ENCODE measurements at places on chromosomes 13 and 19. TPM values are rescaled to one million over a fixed set of nuclear protein-coding genes. Genes with fewer than 3 reads are reported as not detected.

- peak; percentile 31 for DNase-seq
These were observed 345 bp downstream of the ZNF257 start for GRCh38 chr19:22052644-22053013.

DNA sequence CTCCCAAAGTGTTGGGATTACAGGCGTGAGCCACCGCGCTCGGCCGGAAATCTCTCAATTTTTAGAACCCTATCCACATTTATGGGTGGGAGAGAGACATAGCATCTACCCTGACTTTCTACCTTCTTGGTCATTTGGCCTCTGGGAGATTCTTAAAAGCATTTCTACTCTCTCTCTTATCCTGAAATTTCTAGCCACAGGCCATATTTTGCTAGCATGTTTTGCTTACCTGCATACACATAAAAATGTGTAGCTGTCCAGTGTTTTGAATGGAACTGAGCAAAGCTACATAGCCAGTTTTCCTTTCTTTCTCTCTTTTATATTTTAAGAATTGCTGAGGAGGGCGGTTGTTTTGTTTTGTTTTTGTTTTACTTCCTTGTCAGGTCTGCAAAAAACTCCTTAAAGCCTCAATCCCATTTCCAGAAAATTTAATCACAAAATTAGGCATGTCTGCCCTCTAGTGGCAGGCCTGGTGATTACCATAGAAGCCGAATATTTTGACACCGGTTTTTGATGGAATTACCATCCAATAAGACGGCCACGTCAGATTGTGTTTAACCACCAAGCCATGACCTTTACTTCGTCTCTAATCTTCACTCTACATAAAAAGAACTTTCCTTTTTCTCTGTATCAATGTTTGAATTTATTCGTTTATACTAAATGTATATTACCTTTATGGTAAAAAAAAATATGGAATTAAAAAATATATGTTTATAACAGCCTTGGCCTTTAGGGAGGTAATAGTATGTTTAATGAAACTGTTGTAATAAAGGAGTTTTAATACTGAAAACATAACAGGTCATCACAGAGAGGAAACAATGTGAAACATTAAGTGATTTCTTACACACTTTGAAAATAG lies 34.4 kb upstream of the OXGR1 start:
- no peak for DNase-seq

Gene ZNF382
- 17.5 TPM for total RNA-seq

- no peak for DNase-seq
These were observed 192.6 kb downstream of the PCDH17 start for GRCh38 chr13:57824121-57824520.

DNA sequence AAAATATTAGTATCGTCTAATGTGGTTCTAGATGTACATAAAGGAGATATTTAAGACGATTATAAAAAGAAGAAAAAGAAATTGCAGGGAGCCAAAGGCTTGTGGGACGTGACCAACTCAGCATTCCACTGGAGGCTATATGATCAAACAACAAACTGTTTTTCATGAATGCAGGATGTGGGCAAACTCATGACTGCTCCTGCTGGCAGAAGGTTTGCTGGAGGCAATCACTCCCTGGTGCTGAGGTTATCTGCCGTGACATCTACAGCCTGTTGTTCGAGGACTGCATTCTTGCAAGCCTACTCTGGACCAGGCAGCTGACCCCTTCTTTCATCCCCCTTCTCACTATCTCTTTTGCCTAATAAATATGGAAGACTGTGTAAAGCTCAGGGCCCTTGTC lies 518.1 kb downstream of the UQCRFS1 start:
- no peak for DNase-seq

Gene PLVAP
- total RNA-seq = not detected

Gene ZNF730
- total RNA-seq = 2.6 TPM

DNA sequence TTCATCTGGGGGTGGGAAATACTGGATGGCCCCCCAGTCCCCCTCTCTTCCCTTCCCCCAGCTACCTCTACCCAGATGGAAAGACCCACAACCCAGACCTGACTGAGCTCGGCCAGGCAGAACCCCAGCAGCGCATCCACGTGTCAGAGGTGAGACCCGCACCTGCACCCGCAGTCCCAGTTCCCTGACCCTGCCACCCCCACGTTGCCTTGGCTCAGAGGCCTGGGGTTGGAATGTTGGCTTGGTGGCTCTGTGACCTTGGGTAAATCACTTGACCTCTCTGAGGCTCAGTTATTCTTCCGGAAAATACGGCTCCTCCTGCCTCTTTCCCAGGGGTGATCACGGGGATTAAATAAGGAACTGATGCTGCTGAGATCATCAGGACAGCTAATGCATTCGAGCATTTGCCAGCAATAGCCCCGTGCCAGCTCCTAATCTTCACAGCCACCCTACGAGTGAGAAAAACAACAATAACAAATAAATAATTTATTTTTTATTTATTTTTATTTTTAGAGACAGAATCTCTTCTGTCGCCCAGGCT lies 12.3 kb downstream of the CBLC start:
- no peak for DNase-seq

Gene LRFN3
- total RNA-seq = 17.3 TPM

GRCh38 chr13:79880818-79881217 lies 399.9 kb downstream of the NDFIP2 start:
- no peak for DNase-seq

DNA sequence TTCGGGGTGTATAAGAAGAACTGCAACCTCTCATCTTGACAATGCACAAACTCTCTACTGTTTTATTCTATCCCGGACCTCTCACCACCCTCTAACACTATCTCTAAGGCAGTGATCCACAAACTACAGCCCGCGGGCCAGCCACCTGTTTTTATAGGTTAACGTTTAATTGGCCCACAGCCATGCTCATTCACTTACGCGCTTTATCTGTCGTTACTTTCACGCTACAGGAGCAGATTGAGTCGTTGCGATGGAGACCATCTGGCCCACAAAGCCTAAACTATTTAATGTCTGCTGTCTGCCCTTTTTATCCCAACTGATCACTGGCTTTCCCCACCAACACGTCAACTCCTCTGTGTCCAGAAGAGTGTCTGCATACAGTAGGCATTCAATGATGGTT lies 158.9 kb downstream of the CACNA1A start:
- DNase-seq = no peak

DNA sequence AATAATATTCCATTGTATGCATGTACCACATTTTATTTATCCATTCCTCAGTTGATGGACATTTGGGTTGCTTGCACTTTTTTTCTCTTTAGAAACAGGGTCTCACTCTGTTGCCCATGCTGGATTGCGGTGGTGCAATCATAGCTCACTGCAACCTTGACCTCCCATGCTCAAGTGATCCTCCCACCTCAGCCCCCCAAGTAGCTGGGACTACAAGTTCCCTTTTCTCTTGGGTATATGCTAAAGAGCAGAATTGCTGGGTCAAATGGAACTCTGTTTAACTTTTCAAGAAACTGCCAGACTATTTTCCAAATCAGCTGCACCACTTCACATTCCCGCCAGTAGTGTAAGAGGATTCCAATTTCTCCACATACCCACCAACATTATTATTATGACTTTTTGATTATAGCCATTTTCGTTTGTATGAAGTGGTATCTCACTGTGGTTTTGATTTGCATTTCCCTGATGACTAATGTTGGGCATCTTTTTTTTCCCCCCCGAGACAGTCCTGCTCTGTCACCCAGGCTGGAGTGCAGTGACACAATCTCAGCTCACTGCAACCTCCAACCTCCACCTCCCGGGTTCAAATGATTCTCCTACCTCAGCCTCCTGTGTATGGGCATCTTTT lies 7.6 kb upstream of the IPO5 start:
- DNase-seq = no peak

Gene CPAMD8
- 42.9 TPM for total RNA-seq

Gene CGB2
- not detected for total RNA-seq

- peak; percentile 66 for DNase-seq
These were observed 1.1 kb downstream of the PLIN5 start for GRCh38 chr19:4533835-4534424.

Gene PGLYRP1
- not detected for total RNA-seq

Gene FXYD3
- 157 TPM for total RNA-seq

Gene ATXN8OS
- not detected for total RNA-seq

DNA sequence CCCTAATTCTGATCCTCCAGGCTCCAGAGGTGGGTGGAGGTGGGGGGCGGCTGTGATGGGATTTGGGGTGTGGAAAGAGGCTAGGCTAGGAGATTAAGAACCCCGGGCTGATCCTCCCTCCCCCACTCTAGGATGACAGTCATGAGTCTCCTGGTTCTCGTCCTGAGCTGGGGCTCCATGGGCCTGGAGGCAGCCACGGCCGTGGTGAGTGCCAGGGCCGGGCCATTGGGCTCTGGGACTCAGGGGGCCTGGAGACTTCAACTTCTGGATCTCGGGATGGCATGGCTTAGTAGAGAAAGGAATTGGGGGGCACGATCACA lies 13.9 kb downstream of the TTYH1 start:
- DNase-seq = no peak

Gene ALOX5AP
- total RNA-seq = 0.31 TPM

GRCh38 chr19:40300668-40301067 lies 15.5 kb upstream of the AKT2 start:
- no peak for DNase-seq

DNA sequence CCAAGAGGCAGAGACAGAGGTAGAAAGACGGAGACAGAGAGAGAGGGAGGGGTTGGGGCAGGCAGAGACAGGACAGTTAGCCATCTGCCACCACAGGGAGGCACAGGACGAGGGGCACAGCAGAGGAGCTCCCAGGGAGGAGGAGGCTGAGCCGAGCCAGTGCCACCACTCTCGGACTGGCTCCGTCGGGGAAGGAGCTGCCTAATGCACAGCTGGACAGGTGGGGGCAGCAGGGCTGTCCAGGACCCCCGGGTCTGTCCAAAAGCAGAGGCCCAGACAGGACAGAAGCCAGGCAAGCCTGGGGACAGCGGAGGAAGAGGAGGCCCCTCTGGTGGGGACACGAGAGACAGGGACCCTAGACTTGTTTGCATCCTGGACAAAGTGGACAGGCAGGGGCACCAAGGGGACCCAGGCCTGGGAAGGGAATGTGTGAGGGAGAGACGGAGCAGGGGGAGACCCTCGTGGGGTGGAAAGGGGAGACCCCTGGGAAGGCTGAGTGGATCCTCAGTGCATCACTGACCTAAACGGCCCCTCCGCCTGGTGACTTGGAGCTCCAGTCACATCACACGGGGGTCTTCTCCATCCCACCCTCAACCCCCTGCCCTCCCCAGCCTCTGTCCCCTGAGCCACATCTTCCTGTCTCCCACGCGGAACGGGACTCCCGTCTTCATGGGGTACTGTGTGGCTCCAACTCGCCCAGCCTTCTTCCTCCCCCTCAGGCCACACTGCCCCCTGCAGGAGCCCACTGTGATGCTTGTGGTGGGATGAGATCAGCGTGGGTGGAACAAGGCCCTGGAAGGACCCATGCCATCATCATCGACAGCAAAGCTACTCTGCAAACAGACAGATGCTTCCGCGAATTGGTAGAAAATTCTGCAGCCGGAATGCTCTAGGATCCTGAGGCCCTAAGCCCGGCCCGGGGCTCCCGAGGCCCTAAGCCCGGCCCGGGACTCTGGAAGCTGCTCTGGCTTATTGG lies 915 bp downstream of the F10 start:
- DNase-seq = peak; percentile 68

- DNase-seq = no peak
These were observed 1486.8 kb downstream of the EFNB2 start for GRCh38 chr13:105048677-105049076.

Gene SRRM5
- total RNA-seq = 0.56 TPM

DNA sequence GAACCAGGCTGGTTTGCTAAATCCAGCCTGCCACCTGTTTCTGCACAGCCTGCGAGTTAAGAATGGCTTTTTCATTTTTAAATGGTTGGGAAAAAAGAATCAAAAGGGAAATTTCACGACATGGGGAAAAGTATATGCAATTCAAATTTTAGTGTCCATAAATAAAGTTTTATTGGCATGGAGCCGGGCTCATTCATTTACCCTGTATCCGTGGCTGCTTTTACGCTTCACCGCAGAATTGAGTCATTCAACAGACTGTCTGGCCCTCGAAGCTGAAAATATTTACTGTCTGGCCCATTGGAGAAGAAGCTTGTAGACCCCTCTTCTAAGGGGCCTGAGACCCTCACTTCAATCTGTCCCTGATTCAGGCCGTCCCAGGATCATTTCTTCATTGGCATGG lies 26.1 kb downstream of the IER2 start:
- no peak for DNase-seq

DNA sequence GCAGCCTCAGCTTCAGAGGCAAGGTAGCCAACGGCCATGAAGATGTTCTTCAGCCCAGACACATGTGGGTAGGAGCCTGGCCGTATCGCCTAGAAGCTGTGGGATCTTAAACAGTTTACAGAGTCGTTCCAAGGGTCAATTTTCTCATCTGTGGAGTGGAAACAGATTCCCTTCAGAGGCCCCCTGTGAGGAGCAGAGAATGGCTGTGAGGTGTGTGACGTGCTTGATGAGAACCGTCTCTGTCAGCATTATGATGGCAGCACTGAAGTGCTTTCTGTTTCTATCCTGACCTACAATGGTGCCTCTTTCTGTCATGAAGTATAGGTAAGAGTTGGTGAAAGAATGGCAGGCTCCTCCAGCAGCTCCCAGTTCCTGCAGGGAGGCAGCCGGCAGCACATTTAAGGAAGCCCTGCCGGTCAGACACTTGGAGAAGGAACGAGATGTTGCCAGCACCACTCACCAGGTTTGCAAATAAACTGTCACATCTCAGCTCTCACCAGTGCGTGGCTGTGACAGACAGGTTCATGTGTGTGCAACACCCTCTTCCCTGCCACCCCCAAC lies 277.3 kb downstream of the FOXO1 start:
- no peak for DNase-seq

DNA sequence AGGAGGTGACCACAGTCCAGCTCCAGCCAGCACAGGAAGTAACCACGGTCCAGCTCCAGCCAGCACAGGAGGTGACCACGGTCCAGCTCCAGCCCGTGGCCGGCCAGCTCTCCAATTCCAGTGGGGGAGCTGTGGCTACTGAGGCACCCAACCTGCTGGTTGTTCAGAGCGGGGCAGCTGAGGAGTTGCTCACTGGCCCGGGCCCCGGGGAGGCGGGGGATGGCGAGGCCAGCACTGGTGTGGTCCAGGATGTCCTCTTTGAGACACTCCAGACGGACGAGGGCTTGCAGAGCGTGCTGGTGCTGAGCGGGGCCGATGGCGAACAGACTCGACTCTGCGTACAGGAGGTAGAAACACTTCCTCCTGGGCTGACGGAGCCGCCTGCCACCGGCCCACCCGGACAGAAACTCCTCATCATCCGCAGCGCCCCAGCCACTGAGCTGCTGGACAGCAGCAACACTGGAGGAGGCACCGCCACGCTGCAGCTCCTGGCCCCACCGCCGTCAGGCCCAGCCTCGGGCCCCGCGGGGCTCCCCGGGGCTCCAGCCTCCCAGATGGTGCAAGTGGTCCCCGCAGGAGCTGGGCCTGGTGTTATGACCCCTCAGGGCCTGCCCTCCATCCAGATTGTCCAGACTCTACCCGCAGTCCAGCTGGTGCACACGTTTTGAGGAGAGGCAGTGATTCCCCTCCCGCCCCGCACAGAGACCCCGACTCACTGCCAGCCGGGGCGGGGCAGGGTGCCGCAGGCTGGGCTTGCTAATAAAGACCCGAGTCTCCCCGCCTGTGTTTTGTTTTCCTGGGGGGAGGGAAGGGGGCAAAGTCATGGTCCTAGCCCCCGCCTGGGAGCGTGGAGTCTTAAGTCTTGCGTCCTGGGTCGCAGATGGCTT lies 1.0 kb upstream of the NAT14 start:
- DNase-seq = no peak

GRCh38 chr19:2998642-2999041 lies 21.3 kb downstream of the TLE6 start:
- DNase-seq = no peak
